Stimulated activated CD8-positive, alpha-beta memory T cell treated with anti-CD3 and anti-CD28 coated beads, Interleukin-2, amount 100 ng/mL, for 48 hours (primary cell): ENCODE measurements at places on chromosomes 1 and 21.
A peak's percentile ranks its signal among the peaks of the same experiment; 100 is the strongest.

- DNase-seq = peak; percentile 8
Measured at GRCh38 chr1:153260585-153261280, 1.2 kb downstream of the LORICRIN start.

GRCh38 chr21:17795146-17796036 is 23.8 kb downstream of the C21orf91 start:
- no peak for DNase-seq

DNA sequence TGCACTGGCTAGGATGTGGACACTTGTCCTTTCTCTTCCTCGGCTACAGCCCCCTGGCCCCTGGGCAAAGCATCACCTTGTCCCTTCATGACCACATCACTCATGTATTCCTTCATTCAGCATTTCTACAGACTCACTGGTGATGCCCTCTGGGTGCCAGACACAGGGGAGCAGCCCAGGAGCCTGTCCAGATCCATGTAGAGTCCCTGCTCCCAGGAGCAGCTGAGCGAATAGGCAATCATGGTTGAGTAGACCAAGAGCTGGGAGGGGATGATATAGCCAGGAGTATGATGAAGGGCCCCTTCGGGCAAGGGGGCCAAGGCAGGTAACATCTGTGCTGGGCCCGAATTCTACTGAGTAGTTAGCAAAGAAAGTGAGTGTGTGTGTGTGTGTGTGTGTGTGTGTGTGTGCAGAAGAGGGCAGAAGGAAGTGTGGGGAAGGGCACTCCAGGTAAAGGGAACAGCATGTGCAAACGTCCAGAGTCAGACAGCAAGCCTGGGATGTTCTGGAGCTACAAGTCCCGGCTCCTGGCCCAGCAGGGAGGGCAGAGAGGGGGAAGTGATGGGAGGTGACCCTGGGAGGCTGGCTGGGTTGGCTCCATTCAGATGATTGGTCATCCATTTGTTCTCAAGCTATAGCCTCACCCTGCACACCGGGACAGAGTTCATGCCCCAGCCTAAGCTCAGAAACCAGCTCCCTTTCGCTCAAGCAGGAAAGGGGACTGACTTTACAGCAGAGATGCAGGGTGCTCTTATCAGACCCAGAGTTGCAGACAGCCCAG is 21.0 kb upstream of the PIK3CD start:
- DNase-seq = no peak

DNA sequence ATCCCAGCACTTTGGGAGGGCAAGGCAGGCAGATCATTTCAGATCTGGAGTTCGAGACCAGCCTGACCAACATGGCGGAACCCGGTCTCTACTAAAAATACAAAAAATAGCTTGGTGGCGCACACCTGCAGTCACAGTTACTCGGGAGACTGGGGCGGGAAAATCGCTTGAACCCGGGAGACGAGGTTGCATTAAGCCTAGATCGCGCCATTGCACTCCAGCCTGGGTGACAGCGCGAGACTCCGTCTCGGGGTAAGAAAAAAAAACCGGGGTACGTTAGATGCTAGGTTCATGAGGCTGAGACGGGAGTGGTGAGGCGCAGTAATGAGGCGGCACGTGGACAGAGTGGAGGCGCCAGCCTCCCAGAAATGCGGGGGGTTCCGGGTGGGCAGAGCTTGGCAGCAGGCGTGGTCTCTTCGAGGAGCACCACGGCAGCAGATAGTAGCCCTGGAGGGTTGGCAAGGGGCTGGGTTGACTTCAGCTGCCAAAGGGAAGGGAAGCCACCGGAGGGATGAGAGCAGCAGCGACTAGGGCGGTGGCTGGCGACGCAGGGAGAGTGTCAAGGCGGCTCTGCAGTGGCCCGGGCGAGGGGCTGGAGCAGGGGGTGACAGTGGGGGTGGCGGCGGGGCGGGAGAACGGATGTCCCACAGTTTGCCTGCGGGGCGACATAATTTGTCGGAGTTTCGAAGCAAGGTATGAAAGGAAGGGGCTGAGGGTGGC is 832 bp downstream of the MRPL20 start:
- DNase-seq = no peak

- DNase-seq = no peak
Measured at GRCh38 chr1:112172294-112172882, 182.9 kb upstream of the KCND3 start.

DNA sequence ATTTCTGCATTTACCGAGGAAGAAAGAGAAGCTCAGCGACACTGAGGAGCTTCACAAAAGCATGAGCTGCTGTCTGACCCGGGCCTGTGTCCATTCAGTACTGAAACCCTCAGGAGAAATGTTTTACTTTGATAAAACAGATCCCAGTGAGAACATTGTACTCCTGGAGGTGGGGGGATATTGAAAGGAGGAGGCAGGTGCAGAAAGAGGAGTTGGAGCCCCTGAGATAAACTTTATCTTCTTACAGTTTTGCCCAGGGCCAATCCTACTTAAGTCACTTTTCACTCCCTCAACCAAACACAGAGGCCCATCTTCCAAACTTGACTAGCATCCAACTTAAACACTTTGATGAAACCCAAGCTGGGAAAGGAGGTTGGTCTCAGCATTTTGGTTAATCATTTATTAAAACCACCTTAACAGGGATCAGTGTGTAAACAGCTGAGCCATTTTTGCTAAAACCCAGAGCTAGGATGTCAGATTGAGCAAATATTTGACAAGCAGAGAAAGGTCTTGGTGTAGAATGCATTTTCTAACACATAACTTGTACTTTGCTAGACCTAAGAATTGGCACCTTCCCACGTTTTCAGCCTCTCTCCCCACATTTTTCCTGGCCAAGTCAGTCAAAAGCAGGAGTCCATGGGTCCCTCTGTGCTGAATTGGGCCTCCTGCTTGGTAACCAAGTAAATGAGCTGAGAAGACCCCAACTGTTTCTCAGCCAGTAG is 32.5 kb upstream of the SARS1 start:
- no peak for DNase-seq

GRCh38 chr1:220123889-220124288 is 30.0 kb downstream of the IARS2 start:
- no peak for DNase-seq

GRCh38 chr1:244301595-244302130 is 150.0 kb downstream of the ADSS2 start:
- no peak for DNase-seq

DNA sequence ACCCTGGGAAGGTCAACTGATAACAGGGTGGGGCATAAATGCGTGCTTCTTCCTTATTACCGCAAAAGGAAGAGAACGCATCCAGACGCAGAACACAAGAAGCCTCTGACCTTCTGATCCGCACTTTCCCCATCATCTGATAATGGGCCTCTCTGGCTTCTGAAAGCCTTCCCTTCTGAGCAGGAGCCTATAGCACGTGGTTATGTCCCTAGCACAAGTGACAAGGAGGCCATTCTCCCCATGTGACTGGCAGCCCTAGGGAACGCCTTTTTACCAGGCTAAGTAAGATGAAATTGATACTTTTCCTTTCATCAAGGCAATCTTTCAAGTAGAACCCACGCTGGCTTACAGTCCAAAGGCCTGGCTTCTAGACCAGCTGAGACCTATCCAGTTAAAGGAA is 34.2 kb downstream of the RABIF start:
- no peak for DNase-seq

- DNase-seq = no peak
Measured at GRCh38 chr1:37647281-37647680, 12.6 kb upstream of the RSPO1 start.

- DNase-seq = no peak
Measured at GRCh38 chr1:84278905-84279304, 22.6 kb upstream of the SAMD13 start.

DNA sequence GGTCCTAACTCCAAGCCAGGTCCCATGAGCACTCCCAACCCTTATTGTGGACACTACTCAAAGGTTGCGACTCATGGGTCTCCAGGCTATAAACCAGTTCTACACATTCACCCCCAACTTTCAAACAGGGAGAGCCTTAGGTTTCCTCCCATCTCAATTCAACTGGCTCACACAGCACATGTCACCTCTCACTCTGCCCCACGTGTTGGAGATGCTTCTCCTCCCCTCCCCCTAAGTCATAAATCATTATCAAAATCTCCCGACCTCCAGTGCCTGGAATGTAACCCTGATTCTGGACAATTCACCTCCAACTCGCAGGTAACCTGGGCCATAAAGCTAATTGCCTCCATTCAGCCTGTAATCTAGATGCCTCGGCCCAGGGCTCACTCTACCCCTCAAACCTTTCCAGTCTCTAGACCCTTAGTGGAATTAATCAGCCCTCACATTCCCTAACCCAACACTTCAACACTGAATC is 595 bp downstream of the AK2 start:
- DNase-seq = no peak

DNA sequence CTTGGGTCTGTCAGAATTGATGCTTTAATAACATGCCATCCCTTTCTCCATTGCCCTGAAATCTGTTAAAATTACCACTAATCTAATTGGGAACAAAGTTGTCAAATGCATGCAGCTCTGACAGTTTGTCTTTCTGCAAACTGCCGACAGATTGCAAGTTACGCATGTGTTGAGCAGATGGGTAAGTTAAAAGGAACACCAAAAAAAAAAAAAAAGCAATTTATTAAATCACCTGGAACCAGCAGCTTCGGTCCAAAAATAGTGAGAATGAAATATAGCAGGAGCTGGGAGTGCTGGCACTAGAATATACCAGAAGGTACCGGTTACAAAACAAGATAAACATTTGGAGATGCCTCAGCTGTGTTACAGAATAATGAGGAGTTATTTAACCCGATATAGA is 149.6 kb upstream of the C1orf87 start:
- no peak for DNase-seq

DNA sequence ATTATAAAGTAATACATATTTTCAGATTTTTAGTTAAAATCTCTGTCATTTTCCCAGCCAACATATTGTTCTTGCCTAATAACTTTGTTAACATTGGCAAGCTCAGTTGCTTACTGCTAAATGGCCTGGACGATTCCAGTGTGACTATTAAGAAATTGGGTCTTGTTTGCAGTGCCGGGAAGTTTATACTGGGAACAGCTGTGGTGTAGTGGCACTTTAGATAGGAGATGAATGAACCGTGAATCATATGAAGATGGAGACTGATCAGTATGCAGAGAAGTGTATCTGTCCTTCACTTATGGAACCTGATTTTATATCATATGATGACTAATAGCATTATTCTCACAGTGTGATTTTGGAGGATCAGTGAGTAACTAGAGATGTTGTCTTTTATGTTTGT is 3.3 kb downstream of the CHRM3 start:
- no peak for DNase-seq

GRCh38 chr21:34252751-34253150 is 111.1 kb upstream of the KCNE2 start:
- no peak for DNase-seq

GRCh38 chr1:22332795-22333499 is 118.7 kb upstream of the ZBTB40 start:
- DNase-seq = no peak

DNA sequence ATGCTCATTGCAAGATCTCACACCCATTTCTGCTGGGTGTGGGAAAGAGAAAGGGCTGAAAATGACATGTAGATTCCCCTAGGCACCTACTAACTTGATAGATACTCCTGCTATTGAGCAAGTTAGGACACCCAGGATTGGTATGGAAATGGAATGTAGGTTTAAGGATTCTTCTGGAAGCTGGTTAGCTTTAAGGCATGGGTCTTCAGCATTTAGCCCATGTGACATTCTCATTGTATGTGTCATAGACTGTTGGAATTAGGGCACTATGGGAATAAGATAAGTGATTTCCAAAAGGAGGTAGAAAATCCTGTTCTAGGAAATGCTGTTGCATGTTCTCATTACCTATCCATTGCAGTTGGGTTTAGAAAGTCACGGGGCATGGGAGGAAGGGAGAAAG is 76.2 kb downstream of the DISC1 start:
- DNase-seq = no peak

DNA sequence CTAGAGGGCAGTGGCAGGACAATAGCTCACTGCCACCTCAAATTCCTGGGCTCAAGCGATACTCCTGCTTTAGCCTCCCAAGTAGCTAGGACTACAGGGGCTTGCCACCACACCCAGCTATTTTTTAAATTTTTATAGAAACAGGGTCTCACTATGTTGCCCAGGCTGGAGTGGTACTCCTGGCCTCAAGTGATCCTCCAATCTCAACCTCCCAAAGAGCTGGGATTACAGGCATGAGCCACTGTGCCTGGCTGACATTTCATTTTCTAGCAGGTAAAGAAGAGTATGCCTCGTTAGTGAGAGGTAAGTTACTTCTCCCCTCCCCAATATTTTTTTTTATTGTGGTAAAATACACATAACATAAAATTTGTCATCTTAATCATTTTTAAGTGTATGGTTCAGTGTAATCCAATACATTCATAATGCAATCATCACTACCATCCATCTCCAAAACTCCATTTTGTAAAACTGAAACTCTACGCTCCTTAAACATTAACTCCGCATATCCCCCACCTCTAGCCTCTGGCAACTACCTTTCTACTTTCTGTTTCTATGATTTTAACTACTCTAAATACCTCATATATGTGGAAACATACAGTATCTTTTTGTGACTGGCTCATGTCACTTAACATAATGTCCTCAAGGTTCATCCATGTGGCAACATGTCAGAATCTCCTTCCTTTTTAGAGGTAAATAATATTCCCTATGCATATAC is 22.4 kb downstream of the ZZZ3 start:
- DNase-seq = no peak

DNA sequence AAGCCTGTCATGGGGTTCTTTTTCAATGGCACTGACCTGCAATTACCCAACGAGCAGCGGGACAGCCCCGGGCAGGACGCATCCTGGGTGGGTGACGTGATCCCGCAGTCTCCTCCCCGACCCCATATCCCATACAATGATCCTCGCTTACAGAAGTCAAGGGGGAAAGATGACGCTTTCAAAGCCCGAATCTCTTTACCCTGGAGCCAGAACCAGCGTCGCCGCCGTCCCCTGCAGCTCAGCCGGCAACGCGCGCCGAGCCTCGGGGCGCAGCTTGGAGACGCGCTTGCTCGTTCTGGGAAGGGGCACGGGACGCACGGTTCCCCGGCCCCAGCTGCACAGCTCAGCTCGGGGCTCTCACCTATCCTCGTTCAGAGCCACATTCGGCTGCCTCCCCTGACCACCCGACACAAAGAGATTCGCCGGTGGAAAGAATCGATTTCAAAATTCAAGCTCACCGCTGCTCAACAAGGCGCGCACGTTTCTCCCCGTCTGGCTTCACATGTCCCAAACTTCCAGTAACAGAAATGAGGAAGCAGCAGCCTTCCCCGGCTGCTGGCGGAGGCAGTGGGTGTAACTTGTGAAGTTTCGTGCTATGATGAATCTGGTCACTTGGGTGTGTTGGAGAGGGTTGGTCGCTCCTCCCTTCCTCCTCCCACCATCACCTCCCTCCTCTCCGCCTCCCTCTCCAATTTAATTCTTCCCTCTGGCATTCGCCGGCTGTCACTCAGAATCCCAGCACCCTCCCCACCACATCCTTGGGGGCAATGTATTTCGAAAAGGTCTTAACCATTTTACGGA is at the start of gene TIAM1:
Gene TIAM1, minus strand, starts transcription at position 582 of the 801 bp plus-strand sequence. CDS start 77,289 bp downstream, outside the sequence.
- DNase-seq = no peak

GRCh38 chr1:101769520-101769919 is 227.2 kb downstream of the OLFM3 start:
- no peak for DNase-seq
